ENCODE measurements at places on chromosomes 7 and 10.

DNA sequence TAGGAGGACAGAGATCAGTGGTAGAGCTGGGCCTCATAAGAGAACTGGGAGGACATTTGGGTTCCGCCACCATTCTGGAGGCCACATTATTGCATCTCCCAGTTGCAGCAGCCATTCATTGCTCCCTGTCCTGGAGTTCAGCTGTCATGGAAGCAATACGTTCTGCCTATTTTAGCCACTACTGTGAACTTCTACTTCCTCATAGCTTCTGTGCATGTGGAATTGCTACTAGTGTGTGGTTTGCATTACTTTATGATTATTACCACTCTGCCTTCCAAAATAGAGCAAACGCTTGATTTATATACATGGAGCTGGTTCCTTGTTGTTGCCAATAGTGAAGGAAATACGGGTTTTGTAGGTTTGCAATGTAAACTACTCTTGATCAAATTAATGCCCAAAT lies 47.2 kb upstream of the PLPP4 start:
- DNase-seq: no peak

GRCh38 chr7:16975712-16976111 lies 93.9 kb upstream of the AGR3 start:
- no peak for DNase-seq

GRCh38 chr7:151276666-151277590 lies 28.4 kb upstream of the SMARCD3 start:
- peak; percentile 70 for DNase-seq

GRCh38 chr7:128036226-128036940 lies 5.1 kb upstream of the LRRC4 start:
- DNase-seq: no peak
